ENCODE measurements at places on chromosomes 4 and X.
A peak's percentile ranks its signal among the peaks of the same experiment; 100 is the strongest.

DNA sequence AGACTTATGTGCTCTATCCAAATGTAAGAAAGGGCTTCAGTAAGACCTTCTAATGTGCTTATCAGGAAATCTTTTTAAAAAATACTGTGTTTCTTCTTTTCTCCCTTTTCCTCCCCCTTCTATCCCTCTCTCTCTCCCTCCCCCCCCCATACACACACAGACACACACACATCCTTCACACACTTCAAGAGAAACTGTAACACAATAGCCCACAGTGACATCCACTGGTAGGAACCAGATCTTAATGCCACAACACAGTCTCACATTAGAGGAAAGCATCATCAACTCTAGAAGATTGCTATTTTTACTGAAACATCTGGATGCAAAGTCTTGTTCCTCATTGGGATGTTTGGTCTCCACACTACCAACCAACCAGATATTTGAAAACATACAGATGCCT lies 4.6 kb downstream of the PCDH19 start:
- DNase-seq = no peak

GRCh38 chr4:141004823-141005222 lies 128.4 kb downstream of the RNF150 start:
- DNase-seq = no peak

DNA sequence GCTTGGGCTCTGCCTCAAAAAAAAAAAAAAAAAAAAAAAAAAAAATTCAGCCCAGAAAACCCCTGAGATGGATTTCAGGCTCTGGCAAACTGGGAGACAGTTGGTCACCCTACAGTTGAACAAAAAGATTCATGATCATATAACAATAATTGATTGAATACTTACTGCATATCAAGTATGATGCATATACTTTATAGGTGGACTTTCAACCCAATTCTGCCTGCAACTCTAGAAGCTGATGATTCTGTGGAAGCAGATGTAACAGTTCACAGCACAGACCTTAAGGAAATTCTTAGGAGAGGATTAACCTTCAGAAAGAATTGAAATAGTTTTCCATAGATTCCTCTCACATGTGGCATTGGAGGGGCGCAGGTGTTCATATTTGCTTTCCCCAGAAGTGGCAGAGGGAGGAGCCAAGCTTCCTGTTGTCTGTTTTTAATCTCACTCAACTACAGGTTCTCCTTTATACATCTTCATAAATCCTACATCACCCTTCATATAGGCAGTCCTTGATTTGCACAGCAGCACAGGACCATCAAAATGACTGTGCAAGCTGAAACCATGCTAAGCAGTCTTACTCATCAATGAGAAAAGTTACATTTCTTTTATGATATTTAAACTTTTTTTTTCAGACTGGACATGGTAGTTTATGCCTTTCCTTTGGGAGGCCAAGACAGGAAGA lies 149.4 kb upstream of the KLF3 start:
- DNase-seq = no peak

GRCh38 chrX:43677993-43678392 lies 21.9 kb downstream of the MAOA start:
- DNase-seq = no peak

GRCh38 chrX:11423949-11424348 lies 130.7 kb downstream of the AMELX start:
- no peak for DNase-seq

GRCh38 chr4:153649572-153649991 lies 34.5 kb upstream of the TLR2 start:
- DNase-seq = no peak

DNA sequence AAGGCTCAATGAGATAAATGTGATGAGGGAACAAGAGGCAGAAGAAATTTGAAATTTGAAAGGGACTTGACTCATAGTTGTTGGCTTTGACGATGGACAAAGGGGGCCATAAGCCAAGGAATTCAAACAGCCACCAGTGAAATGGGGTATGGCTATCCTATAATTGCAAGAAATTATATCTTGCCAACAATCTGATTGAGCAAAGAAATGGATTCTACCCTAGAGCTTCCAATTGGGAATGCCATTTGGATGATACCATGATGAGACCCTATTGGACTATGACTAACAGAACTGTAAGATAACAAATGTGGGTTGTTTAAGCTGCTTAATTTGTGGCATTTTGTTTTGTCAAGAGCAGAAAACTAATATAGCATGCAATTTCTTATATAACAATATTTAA lies 270.1 kb upstream of the ARSJ start:
- DNase-seq = no peak

GRCh38 chrX:118182025-118182424 lies 65.4 kb upstream of the KLHL13 start:
- DNase-seq = no peak

DNA sequence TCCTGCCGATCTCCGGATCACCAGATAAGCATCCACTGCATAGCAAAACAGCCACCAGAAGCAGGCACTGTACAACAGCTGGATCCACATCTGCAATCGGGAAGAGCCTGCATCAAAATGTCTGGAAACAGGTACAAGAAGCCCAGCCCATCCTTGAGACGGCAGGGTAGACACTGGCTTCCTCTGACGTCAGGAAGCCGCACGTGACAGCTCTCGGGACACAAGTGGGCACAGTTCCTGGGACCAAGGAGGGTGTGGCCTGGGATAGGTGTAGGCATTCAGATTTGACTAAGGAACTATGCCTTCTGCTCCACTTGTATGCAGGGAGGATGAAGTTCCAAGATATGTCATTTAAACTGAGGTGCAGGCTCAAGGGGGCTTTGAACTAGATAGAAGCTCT lies 6.3 kb downstream of the GPR143 start:
- no peak for DNase-seq

DNA sequence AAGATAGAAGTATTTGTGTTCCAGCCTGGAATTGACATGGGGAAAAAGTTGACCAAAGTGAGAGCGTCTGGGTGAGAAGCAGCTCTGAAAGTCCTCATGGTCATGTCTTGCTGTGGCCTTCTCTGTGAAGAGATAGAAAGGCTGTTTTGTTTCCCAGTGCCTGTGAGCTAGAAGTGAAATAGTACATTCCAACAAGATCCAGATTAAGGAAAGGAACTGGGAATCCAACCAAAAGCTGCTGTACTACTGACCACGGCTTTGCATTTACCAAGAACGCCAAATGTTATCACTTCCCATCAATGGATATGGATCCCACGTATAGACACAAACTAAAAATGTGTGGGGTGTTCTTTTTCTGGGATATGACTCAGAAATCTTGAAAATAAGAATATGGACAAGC lies 51.2 kb downstream of the TENM3 start:
- no peak for DNase-seq

GRCh38 chr4:158649111-158649680 lies 22.5 kb downstream of the C4orf46 start:
- DNase-seq = no peak

DNA sequence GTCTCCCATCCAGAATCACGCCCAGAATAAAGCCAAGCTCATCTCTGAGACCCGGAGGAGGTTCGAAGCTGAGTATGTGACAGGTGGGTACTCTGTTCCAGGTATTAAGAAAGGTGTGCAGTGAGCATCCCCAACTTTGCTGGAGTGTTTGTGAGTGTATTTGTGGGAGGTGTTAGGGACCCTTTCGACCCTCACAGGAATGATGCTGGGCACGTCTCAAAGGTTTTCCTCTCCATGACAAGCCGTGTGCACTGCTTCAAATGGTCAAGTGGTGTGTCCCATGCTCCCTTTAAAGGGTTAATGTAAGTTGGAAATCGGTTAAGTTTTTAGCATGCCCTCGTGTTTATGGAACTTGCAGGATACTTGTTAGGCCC lies 442 bp downstream of the MOSPD2 start:
- no peak for DNase-seq

DNA sequence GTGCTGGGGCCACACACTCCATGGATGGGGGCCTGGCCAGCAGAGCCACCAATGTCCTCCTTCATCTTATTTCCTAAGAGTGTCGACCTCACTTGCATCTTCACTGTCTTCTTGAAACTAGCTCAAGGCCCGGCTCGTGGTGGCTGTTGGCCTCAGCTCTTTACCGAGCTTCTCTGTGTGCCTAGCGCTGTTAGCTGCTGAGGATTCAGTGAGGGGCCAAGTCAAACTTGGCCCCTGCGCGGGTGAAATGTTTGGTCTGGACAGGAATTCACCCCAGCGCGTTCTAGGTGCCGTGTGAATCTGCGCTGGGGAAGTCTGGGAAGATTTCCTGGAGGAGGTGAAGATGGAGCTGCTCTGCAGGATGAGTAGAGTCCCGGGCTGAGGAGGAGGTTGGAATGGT lies 8.5 kb downstream of the SORCS2 start:
- peak; percentile 50 for DNase-seq

DNA sequence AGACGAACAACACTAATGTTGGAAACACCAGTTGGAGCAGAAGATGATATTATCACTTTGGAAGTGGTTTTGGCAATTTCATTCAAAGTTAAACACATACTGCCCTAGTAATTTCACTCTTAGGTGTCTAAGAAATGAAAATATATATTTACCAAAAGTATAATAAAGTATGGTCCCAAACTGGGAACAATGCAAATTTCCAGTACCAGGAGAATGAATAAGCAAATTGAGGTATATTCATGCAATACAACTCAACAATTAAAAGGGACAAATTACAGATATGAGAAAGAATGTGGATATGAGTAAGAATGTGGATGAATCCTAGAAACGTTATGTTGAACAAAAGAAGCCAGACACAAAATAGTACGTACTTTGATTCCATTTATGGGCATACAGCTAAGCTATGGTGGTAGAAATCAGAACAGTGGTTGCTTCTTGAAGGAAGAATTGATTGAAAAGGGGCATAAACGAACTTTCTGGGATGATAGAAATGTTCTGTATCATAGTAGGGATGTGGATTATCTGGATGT lies 10.0 kb downstream of the ELMOD2 start:
- DNase-seq = no peak

DNA sequence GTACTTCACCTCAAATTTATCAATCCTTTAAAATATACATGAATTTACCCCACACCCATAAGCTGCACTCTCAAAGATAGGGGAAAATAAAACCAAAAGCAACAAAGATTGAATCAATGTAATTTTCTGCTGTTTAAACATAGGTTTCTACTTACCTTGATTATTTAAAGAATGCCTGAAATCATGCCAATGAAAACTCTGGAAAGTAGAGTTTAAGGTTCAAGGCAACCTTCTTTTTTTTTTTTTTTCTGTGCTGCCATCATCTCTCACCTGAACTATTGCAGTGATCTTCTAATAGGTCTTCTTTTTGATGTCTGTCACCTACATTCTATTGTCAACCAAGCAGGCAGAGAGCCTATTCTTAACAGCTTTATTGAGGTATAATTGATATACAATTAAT lies 682.1 kb downstream of the IL1RAPL1 start:
- DNase-seq = no peak

DNA sequence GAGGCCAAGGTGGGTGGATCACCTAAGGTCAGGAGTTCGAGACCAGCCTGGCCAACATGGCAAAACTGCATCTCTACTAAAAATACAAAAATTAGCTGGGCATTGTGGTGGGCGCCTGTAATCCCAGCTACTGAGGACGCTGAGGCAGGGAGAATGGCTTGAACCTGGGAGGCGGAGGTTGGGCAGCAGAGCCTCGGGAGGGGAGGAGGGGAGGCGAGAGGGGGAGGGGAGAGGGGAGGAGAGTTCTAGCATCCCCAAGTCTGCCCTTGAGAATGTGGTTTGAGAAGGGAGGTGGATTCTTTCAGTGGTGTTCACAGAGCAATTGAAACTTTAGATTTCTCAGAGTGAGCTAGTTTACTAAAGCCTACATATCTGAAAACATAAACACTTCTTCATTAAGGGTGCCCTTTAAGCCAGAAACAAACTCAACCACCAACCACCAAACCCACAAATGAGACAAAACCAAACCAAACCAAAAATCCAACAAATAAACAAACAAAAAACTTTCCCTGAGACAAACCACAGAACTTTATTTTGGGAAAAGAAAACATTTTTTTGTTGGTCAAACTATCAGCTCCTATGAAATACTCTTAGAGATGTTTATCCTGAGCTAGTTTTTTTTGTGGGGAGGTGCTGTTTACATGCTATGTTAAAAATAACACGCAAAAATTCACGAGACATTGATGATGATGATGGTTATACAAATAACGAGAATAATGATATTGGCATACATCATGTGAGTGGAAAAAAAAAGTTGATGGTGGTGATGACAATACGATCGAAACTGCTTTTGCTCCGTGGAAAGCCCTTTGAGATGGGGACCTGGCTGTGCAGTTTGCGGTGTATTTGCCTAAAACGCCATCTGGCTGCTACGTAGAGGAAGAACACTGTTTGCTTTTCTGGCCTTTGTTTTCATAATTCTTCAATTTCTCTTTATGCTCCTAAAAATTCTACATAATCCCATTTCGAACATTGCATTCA lies 98.2 kb upstream of the PRKX start:
- DNase-seq = no peak

GRCh38 chr4:185165605-185166063 lies 22.6 kb downstream of the SLC25A4 start:
- no peak for DNase-seq

- DNase-seq = no peak
Measured at GRCh38 chrX:18158963-18159362, 61.7 kb downstream of the BEND2 start.

- DNase-seq = no peak
Measured at GRCh38 chrX:120380699-120381098, 18.8 kb downstream of the ATP1B4 start.

- DNase-seq = no peak
Measured at GRCh38 chr4:75889537-75890199, 12.6 kb downstream of the PPEF2 start.

- DNase-seq = no peak
Measured at GRCh38 chr4:32219306-32220075, 1499.3 kb downstream of the PCDH7 start.

DNA sequence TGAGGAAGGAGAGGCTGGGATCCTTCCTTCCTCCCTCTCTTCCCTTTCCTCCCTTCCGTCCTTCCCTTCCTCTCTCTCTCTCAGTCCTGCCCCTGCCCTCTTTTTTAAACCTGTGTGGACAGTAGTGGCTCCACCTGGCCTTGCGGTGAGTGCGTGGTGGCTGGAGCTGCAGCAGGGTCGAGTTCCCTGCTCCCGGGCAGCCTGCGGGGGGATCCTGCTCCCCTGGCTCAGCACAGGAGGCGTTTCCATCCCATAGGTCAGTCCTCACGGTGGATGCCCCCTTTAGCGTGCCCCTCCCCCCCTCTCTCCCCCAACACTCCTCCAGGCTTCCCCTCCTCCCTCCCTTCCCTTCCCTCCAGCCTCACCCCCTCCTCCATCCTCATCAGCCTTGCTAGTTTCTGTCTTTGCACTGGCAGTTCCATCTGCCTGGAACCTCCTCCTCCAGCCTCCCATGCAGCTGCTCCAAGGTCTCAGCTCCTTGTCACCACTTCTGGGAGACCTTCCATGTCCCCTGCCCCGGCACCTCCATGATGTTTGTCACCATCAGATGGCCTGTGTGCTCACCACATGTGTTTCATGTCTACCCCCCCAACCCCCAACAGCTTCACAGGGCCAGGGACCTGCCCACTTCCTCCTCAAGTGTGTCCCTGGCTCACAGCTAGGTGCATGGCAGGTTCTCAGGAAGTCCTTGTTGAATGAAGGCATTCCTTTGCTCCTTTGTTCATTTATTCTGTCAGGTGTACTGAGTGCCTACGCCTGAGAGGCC lies 68.4 kb downstream of the PSAPL1 start:
- no peak for DNase-seq

- no peak for DNase-seq
Measured at GRCh38 chr4:145625677-145626622, 6.8 kb downstream of the MMAA start.

Measured in sciatic nerve (tissue), 2 donors.